ENCODE measurements at places on chromosomes 4 and X. TPM values are rescaled to one million over a fixed set of nuclear protein-coding genes. Genes with fewer than 3 reads are reported as not detected.

Gene SPANXC
- total RNA-seq, result not detected

Gene HERC5
- total RNA-seq, result 14.5 TPM

Gene CXorf49
- not detected for total RNA-seq

Gene RTL3
- total RNA-seq, result not detected

Gene GPR82
- not detected for total RNA-seq

Gene PNMA6F
- not detected for total RNA-seq

Gene TSPAN7
- total RNA-seq, result 1.1 TPM

Gene NXF2B
- total RNA-seq, result 0.29 TPM

Data from A172 (cell line).